GM12878 (cell line): ENCODE measurements at places on chromosomes 4 and X. TPM values are rescaled to one million over a fixed set of nuclear protein-coding genes. Genes with fewer than 3 reads are reported as not detected.

- no peak for DNase-seq
These were observed at the start of gene KLF8 for GRCh38 chrX:56232221-56233082. TSS of gene KLF8 (plus strand) at chrX:56232356. CDS start at chrX:56233335, 979 bp downstream.

DNA sequence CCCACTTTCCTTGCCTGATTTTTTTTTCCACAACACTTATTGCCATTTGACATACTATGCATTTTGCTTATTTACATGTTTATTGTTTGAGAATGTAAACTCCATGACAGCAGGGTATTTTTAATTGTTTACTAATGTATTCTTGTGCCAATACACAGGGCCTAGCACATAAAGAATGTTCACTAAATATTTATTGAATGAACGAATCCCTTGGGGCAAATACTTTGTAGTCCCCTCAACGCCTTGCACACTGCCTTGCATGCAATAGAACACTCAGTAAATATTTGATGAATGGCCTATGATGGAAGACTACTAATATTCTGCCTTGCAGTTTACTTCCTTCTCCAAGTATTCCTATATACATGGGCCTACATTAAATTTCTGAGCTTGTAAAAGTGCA is 1.4 kb upstream of the PRPS1 start:
- no peak for DNase-seq

DNA sequence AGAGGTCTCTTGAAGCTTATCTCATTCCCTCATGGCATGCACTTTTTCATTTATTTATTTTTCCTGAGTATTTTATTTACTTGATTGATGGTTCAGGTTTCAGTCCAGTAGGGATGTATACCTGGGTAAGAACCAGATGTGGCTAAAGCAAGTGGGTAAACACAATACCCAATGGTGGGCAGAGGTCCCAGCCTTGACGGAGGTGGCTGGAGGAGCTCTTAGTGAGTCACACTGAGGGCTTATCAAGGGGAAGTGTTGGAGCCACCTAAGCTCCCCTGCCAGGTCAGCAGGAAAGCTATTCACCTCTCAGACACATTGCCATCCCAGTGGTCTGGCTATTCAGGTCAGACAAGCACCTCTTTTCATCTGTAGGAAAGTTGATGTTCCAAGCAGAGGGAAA is 236.2 kb upstream of the MAGEB16 start:
- no peak for DNase-seq

GRCh38 chr4:81179326-81179725 is 35.7 kb downstream of the PRKG2 start:
- no peak for DNase-seq

- no peak for DNase-seq
These were observed 640.0 kb upstream of the BOD1L1 start for GRCh38 chr4:14267373-14268060.

- DNase-seq = no peak
These were observed 312.5 kb upstream of the HS3ST1 start for GRCh38 chr4:11741190-11741652.

GRCh38 chr4:93409035-93409434 is 419.5 kb upstream of the ATOH1 start:
- DNase-seq = no peak

DNA sequence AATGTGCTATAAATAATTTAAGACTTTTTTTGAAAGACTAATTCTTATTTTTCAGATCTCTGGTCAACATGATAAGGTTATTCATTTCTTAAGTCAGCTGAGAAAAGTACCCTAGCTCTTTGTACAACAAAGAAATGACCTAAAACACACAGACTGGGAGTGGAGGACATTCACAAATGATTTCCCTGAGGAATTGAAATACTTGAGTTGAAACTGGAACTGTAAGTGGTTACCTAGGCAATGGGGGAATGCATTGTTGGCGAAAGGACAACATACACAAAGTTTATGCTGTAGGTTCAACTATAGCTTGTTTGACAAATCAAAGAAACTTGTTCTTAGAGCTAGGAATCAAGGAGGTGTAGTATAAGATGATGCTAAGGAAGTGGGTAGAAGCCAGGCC is 915.5 kb downstream of the FAT4 start:
- no peak for DNase-seq

- no peak for DNase-seq
These were observed 1.8 kb downstream of the ATP11C start for GRCh38 chrX:139930916-139931645.

DNA sequence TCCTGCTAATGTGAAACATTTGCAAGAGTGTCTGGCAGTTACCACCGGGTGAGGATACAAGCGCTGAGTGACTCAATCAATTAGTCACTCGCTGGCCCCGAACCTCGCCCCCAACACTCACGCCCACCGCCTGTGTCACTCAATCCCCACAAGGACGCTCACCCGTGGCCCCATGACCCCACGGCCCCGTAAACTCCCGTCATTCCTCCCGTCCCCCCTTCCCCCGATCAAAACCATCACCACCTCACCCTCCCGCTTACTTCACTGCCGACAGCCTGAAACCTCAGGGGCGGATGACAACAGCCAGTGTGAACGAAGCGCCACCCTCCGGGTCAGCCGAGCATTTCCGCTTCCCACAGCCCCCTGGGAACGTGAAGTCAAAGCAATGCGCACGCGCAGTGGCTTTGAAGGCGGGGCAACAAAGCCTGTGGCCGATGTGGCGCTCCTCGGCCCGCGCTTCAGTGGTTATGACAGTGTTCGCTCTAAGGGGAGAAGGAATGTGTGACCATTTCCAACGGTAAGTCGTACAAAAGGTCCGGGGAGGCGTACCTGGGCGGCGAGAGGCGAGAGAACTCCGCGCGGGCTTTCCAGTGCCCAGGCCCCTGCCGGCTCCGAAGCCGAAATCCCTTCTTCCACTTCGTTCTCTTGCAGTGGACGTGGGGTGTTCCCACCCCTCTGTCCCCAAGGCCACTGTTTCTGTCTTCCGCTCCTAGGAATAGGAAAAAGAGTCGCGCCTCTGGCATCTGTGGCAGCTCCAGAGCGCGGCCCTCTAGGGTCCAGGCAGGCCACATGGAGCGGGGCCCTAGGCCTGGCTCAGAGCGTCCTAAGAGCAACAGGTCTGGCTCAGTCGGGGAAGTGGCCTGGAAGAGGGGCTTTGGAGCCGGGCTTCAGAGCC is at the start of gene ZNF674:
ZNF674 (minus strand) TSS at position 311 of the 895 bp plus-strand sequence. CDS start 3,334 bp downstream, outside the sequence.
- peak; percentile 75 for DNase-seq

DNA sequence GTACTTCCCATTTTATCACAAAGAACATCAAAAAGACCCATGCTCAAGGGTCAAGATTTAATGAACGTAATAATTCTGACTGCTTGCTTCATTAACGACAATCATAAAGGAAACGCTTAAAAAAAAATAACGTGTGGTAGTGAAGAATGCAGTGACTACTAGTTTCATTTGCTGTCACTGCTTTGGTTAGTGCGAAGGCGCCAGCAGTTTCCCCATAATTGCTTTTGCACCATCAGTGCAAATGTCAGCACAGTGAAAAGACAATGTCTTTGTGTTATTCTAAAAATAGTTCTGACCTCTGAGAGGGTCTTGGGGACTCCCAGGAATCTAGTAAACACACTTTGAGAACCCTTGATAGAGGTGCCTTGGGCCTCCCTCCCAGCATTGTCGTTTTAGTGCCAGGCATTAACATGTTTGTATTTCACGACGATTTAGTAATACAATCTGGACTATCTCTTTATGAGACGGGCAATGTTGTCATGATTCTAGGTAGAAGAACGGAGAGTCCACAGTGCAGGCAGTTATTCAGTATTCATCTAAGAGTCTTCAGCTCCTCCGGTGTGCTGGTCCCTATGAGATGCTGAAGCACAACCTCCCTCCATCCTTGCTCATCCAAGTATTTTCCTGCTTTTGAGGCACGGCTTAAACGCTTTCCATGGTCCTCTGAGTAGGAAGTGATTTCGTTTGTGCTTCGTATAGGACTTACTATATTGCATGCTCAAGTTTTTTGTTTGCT is 71.0 kb downstream of the AFF1 start:
- peak; percentile 51 for DNase-seq

GRCh38 chrX:56853436-56853835 is 124.4 kb downstream of the NBDY start:
- no peak for DNase-seq

DNA sequence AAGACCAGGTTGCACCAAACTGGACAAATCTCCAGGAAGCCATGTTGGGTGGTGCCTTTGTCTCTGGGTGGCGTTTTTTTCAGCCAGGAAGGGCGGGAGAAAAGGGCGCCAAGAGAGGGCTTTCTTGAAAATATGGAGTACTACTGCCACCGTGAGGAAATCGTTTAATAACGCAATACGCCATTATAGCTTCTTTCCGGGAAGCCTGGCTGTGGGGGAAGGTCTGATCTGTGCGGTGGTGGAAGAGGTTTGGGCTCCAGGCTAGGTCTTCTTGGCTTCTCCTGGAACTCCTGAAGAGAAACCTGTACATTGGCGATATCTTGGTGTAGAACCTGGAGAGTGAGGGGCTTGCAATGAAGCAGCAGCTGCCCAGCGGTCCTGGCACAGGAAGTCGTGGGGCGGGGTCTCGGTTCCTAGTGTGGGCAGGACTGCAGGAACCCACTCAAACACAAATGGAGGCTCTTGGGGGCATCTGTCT is 202.7 kb downstream of the OR13H1 start:
- peak; percentile 87 for DNase-seq

GRCh38 chr4:82758701-82759685 is 39.6 kb downstream of the SCD5 start:
- DNase-seq = no peak

- DNase-seq = no peak
These were observed 32.8 kb downstream of the FHDC1 start for GRCh38 chr4:152968806-152969394.

The S100P gene
- total RNA-seq = 0.37 and 0.90 TPM in 2 replicates

The C4orf33 gene
- 13.2 and 13.8 TPM in 2 replicates for total RNA-seq

The PAGE1 gene
- not detected in 2 replicates for total RNA-seq

The SMIM9 gene
- total RNA-seq = not detected in 2 replicates

The NHSL2 gene
- 0.05 TPM in 2 replicates for total RNA-seq

The ARHGAP4 gene
- 112 and 120 TPM in 2 replicates for total RNA-seq

The NWD2 gene
- total RNA-seq = not detected in 2 replicates

The FAM200B gene
- 14.9 and 15.9 TPM in 2 replicates for total RNA-seq

The ATP5ME gene
- 279 and 323 TPM in 2 replicates for total RNA-seq
